ENCODE measurements at places on chromosomes 2 and 18.

DNA sequence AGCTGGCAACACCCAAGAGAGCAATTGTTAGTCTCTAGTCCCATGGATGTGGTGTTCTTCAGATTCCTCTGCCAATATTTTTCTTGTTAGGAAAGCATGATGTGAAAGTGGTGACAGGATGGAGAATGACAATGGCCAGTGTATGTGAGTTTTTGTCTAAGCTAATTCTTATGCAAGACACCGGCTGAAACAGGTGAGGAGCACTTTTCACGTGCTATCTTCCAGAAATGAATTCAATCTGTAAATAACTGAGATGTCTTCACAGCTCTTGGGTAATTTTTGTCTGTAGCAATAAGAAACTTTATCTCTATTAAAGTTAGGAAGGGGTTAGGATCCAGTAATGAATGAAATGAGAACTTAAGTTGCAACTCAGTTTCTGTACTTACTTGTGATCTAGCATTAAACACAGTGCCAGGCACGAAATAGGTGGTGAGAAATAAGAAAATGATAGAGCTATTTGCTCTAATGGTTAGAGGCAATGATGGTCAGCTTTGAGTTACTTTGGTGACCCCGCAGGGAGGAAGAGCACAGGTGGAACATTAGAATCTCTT, 676 bp upstream of the AGPS start:
- no peak for ATAC-seq

GRCh38 chr2:65700720-65701119, 268.3 kb upstream of the SPRED2 start:
- ATAC-seq = no peak

DNA sequence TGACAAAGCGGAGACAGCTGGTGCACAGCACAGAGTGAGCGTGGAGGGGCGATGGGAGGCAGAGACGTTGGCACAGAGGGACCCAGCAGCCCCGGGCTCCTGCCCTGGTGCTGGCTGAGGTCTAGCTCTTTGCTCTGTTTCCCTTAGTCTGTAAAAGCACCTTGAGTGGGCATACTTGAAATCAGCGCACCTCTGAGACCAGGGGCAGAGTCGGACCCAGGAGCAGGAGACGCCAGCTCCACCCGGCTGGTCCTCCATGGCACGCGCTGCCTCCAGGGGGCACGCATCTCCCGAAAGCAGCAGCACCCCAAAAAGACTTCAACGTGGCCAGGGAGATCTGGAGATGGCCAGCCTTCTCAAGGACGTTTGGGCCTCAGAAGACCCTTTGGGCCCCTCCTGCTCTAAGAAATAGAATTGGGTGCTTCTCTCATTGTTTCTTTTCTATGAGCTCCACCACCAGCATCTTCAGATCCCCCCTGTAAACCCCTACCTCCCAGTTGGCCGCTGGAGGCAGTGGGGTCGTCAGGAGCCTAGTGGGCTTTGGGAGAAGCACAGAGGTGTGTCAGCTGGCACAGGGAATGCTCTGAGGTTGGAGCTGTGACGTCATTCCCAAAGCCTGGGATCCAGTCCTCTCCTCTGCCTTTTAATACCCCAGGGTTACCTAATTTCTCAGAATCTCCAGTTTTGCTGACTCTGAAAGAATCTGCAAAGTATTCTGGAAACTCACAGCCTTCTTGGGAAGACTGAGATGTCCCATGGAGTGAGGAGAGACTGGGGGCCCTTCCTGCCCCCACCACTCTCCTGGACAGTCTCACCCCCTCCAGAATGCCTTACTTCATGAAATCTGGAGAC, 58.9 kb downstream of the CIB4 start:
- no peak for ATAC-seq

- peak; percentile 55 for ATAC-seq
Observed at GRCh38 chr18:12315490-12315889, 7.4 kb downstream of the TUBB6 start.
